ENCODE measurements at places on chromosomes 11 and 22.

GRCh38 chr11:129391360-129391759, 15.7 kb downstream of the BARX2 start:
- no peak for DNase-seq

GRCh38 chr11:76083563-76084451, 122.5 kb downstream of the WNT11 start:
- no peak for DNase-seq

DNA sequence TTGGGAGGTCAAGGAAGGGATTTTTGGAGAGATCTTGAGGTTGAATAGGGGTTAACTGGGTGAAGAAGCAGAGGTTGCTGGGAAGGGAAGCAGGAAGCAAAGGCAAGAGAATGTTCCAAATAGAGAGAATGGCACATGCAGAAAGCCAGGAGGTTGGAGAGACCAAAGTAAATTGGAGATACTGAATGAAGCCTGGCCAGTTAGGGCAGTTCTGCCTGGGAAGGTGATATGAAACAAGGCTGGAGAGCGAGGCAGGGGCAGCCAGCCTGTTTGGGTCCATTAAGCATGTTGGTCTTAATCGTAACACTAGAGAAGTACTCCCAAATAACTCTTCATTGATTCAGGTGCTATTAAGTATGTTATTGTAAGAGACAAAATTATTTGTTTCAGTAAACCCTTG, 48.2 kb downstream of the ZNF143 start:
- no peak for DNase-seq

DNA sequence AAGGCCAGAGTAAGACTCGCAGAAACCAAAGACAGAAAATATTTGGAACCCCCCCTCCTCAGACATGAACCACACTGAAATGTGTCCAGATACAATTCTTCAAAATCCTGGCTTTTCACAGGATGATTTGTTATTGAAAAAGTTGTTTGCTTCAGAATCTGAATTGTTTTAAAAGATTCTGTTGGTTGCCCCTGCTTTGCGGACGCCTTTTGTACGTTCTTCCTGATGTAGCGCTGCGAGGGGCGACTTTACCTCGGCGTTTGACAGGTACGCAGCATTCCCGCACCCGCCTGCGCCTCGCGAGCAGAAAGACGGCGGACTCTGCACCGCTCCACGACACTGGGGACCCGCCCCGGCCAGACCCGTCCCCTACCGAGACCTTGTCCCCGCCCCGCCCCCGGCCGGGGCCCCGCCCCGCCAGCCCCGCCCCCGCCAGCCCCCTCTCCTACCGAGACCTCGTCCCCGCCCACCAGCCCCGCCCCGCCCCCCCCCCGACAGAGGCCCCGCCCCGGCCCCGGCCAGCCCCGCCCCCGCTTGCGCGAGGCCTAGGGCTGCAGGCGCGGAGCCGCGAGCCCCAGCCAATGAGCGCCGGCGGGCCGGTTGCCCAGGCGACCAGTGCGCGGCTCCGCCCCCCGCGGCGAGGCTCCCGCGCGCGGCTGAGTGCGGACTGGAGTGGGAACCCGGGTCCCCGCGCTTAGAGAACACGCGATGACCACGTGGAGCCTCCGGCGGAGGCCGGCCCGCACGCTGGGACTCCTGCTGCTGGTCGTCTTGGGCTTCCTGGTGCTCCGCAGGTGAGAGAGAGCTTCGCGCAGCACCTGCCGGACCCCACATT, at the start of gene GLB1L2:
TSS of gene GLB1L2 (plus strand) at position 635 of the 835 bp plus-strand sequence. CDS start at position 709, 74 bp downstream.
- peak; percentile 39 for DNase-seq

DNA sequence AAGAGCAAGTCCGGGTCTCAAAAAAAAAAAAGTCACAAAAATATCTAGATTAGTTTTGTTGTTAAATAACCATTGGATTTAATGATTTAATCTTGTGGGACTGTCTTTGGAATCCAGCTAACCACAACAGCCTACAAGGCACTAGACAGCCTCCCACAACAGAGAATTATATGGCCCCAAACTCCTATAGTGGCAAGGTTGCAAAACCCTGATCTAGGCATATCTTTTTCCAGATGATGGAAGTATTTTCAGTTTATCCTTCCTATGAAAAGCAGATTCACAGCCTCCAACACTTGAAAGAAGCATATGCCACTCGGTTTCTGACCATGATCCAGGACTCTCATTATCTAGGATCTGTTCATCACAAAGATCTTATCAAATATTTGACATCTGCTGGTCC, 5.4 kb upstream of the C11orf87 start:
- DNase-seq, result no peak

- DNase-seq, result no peak
These were observed 76.6 kb upstream of the LRRC4C start for GRCh38 chr11:41536021-41536568.

- DNase-seq, result no peak
These were observed 25.3 kb downstream of the SHANK3 start for GRCh38 chr22:50697667-50698506.

DNA sequence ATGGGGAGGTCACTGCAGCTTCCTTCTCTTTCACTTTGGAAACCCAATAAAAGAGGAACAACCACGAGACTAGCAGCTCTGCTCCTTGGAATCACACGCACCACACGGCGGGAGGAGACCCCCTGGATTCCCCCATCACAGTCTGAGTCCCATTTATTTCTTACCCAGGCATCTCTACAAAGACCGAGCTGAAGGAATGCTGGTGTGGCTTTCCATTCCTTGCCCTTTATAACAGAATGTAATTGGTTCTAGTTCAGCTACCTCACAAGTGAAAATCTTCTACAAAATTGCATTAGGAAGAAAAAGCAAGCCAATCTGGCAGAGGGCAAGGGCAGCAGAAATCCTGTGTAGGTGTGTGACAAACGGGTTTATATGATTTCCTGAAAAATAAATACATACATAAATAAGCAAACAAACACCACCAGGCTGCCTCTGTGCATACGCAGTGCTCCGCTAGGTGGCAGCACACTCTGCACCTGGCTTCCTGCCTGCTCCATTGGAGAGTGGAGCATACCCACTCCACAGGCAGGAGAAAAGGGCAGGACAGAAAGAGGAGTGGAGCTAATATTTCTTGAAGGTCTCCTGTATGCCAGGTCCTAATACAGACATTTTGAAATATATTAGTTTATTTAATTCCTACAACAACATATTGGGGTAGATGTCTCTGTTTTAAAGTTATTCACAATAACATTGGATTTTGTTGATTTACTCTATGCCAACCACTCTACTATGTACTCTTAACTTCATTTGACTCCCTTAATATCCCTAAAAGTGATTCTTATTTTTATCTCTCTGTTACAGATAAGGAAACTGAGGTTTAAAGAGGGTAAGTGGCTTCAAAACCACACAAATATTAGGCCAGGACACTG, 673.1 kb downstream of the KCNA4 start:
- DNase-seq, result peak; percentile 22

DNA sequence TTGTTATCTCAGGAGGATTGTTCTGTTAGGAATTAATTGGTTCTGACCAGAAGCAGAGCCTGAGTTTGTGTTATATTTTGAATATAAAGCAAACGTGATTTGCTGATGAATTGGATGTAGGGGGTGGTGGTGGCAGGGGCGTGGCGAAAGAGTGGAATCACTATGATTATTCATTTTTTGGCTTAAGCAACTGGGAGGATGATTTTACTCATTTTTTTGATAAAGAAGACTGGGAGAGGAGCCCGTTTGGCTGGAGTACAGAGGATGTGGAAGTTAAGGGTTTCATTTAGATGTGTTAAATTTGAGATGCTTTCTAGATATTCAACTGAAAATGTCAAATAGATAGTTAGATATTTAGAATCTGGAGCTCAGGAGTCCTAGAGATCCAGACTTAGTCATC, 83.4 kb upstream of the MYO18B start:
- DNase-seq, result no peak

GRCh38 chr11:14803846-14804245, 88.2 kb downstream of the CYP2R1 start:
- DNase-seq, result no peak

DNA sequence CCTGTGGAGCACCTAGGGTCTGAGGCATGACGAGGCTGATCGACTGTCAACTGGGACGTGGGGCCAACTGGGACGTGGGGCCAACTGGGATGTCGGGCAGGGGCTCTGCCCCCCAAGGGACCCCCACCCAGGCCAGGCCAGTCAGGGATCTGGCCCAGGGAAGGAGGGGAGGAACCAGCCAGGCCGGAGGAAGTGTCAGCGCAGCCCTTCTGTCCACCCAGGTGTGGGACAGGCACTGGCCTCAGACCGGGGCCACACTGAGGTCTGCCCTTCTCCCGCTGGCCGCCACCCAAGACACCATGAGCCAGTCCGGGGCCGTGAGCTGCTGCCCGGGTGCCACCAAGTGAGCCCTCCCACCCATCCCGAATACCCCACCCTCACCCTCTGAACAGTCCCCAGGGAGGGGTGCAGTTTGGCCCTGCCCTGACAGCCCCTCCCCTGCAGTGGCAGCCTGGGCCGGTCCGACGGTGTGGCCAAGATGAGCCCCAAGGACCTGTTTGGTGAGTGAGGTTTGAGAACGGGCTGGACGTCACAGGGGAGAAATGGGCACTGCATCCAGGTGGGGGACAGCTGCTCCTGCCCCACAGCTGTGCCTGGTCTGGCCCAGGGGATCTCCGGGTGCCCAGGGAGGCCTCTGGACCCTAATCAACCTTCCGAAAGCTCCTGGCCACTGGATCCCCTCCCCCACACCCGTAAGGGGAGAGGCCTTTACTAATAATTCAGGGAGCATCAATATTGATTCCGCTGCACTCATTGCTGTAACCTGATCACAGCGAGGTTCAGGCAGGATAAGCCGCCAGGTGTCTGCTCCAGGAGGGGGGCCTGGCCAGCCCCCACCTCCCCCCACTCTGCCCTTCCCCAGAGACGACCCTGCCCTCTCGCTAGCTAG, 3.3 kb downstream of the EPS8L2 start:
- no peak for DNase-seq

DNA sequence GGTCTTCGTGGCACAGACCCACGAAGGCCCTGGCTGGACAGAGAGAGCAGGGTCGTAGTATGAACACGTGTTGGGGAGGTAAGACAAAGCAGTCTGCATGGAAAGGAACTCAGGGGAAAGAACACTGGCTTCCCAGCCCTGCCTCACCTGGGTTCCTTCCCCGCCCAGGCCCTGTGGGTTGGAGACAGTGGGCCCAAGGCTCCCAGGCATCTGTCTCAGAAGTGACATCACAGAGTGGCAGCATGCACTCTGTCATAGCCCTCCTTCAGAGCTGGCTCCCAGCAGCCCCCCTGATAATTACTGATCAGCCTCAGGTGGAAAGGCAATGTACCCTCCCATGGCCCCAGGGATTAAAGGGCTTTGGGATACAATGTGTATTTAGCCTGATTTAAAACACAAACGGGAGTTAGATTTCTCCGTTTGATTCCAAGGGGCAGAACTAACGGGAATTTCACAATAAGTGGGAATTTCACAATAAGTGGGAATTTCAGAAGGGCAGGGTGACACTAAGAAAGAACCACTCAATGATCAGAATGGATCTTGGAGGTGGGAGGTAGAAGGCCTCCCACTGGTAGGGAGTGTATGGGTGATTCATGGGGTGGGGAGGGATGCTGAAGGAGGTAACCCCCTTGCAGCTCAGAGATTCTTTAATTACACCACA, 65.1 kb downstream of the SLC22A12 start:
- DNase-seq, result peak; percentile 16

GRCh38 chr11:20089796-20090653, 70.2 kb downstream of the DBX1 start:
- no peak for DNase-seq

GRCh38 chr11:130775306-130776060, 140.8 kb downstream of the SNX19 start:
- peak; percentile 92 for DNase-seq

GRCh38 chr22:21455334-21456089, 11.7 kb upstream of the TMEM191C start:
- no peak for DNase-seq

DNA sequence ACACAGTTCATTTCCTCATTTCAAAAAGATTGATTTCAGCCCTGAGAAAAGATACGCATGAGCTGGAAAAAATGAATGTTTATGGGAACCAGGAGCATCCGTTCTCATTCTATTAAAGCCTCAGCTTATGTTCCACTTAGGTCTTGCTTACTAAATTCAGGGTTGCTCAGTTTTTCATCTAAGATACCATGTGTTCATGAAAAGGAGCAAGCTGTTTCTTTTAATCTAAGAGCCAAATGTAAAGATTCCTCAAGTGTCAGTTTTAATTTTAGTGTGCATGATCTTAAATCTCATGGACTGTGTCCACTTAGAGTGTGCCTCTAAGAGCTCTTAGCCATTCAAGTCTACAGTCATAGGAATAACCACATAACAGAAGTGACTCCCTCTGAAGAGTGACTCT, 141.5 kb upstream of the ARHGAP42 start:
- DNase-seq, result no peak

GRCh38 chr11:22343371-22344032, 5.3 kb downstream of the SLC17A6 start:
- DNase-seq, result no peak

DNA sequence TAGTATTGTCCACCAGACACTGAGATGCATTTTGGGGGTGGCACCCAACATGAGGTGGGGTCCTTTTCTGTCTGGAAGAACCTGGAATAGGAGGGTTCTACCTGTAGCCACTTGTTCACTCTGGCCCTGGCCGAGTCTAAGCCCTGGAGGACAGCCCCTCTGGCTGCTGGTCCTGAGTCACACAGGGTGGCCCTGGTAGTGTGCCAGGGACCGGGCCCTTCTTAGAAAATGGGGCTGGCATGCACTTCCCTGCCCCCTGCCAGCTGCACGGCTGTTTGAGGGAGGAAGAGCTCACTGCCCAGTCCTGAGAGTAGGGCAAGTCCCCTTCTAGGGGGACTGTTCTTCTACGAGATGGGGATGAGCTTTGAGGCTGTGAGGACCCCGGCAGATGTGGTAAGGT, 2.2 kb downstream of the PLCB3 start:
- DNase-seq, result no peak

DNA sequence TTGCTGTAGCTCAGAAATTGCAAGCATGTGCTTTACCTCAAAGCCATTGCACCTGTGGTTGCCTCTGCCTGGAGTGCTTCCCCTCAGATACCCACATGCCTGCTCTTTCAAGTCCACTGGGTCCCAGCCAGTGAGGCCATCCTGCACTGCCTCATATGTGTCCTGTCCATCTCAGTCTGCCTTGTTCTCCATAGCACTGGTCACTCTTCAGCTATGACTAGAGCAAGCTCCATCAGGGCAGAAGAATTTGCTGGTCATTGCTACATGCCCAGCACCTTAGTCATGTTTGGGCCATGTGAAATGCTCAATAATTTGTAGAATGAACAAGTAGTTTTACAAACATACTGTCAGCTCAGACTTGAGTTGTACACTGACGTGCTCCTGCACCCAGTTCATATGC, 64.4 kb upstream of the HORMAD2 start:
- DNase-seq, result no peak

DNA sequence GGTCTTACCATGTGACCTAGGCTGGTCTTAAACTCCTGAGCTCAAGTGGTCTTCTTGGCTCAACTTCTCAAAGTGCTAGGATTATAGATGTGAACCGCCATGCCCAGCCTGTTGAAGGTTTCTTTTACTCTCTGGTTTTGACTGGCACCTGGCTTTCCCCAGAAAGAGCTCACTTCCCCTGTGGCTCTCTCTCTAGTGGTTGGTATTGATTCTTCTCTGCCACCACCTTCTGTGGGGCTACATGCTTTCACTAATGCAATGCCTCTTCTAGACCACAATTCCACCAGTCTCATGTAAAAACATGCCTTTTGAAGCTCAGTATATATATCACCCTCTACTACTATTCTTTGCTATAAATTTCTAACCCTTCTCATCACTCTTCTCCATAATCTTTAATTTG, 67.2 kb downstream of the CCDC83 start:
- no peak for DNase-seq

GRCh38 chr11:102267609-102268008, 49.7 kb upstream of the BIRC3 start:
- peak; percentile 72 for DNase-seq

Data from NCI-H226 (cell line).